ENCODE measurements at places on chromosomes 13 and 19.

- no peak for DNase-seq
Observed at GRCh38 chr13:30561511-30561910, 56.2 kb upstream of the USPL1 start.

DNA sequence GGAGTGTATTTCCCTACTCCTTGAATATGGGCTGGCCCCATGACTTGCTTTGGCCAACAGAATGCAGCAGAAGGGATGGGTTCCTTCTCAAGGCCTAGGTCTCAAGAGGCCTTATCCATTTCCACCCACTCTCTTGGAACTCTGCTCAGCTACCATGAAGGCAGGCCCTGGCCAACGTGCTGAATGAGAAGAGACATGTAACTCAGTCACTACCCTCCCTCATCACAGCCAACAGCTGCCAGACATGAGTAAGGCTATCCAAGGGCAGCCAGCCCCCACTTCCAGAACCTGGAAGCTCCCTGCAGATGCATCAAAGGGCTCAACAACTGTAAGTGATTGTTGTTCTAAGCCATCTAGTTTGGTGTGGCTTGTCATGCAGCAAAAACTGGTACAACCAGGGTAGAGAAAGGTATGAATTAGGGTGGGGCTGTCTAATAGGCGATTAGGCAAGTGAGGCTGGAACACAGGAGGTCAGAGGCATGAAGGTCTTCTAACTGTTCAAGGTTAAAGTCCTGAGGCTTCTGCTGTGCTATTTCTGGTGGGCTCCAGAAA is 1.4 kb upstream of the RASL11A start:
- no peak for DNase-seq

DNA sequence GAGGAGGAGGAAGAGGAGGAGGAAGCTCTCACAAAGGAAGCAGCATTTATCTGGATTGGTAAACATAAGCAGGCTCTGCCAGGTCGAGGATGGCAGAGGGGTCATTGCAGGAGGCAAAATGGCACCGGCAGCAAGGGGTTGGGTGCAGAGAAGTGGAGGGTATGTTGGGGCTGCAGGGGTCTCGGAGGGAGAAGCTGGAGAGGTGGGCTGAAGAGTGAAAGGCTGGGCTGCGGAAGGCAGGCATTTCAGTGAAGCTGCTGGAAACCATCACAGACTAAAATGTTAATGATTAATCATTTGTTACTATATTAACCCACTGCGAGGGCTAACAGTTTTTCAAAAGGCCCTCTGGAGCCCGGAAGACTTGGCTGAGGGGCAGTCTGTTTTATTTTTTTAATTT is 24.6 kb downstream of the TPT1 start:
- no peak for DNase-seq

- no peak for DNase-seq
Observed at GRCh38 chr19:11293433-11294389, 2.2 kb upstream of the TSPAN16 start.

- DNase-seq, result no peak
Observed at GRCh38 chr19:56119582-56119978, 1.5 kb downstream of the ZNF787 start.

GRCh38 chr19:14367016-14367415 is 14.2 kb upstream of the ADGRE5 start:
- DNase-seq, result no peak

GRCh38 chr13:59414006-59414405 is 749.7 kb downstream of the DIAPH3 start:
- DNase-seq, result no peak

All from glomerular endothelial cell (primary cell).